ENCODE measurements at places on chromosomes 4 and X. TPM values are rescaled to one million over a fixed set of nuclear protein-coding genes. Genes with fewer than 3 reads are reported as not detected.

The SH3RF1 gene
- total RNA-seq = 0.69 TPM

The NAT8L gene
- total RNA-seq = 8.0 TPM

The DMRTC1 gene
- total RNA-seq = not detected

The NFKB1 gene
- total RNA-seq = 145 TPM

The XAGE1B gene
- not detected for total RNA-seq

The ARHGEF38 gene
- total RNA-seq = not detected

The AREG gene
- 2.4 TPM for total RNA-seq

The GABRA4 gene
- not detected for total RNA-seq

The PAK3 gene
- total RNA-seq = not detected

The NSUN7 gene
- total RNA-seq = 0.23 TPM

The CTAG1B gene
- total RNA-seq = not detected
